ENCODE measurements at places on chromosomes 2 and 18.
A peak's percentile ranks its signal among the peaks of the same experiment; 100 is the strongest.

DNA sequence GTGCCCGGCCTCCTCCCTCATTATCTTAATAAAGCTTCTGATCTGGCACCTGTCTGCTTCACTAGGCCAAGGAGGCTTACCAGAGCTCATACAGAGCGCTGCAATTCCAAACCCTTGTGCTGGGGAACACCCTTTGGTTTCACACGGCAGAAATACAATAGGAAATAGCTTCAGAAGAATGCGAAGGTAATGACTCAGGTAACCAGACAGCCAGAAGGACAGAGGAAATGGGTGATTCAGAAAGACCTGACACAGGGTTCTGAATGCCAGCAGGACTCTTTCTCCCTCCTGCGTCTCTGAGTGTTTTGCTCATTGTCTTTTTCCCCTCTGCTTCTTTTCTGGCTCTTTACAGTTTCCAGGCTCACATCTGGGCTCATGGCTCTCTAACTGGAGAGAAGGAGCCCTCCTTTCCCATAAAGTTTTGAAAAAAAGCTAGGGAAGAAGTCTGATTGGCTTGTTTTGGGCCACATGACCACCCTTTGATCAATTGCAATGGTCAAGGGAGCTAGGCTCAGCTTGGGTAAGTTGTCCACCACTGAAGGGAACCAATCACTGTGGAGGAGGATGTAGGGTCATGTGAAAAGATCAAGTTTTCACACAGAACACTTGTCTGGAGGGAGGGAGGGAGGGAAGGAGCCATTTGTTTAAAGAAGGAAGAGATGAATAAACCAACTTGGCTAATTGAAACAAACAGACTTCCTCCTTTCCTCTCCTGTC lies 90.5 kb upstream of the UPP2 start:
- DNase-seq = peak; percentile 15

GRCh38 chr2:218478544-218478943 lies 59.6 kb downstream of the VIL1 start:
- no peak for DNase-seq

GRCh38 chr2:60167089-60167488 lies 386.4 kb downstream of the BCL11A start:
- DNase-seq = no peak

GRCh38 chr18:80233899-80234298 lies 13.4 kb downstream of the PARD6G start:
- no peak for DNase-seq

GRCh38 chr2:155099784-155100183 lies 401.3 kb downstream of the KCNJ3 start:
- no peak for DNase-seq

- DNase-seq = no peak
Measured at GRCh38 chr2:18907508-18907907, 318.1 kb upstream of the NT5C1B start.

- no peak for DNase-seq
Measured at GRCh38 chr2:10733566-10733925, 12.1 kb downstream of the ATP6V1C2 start.

DNA sequence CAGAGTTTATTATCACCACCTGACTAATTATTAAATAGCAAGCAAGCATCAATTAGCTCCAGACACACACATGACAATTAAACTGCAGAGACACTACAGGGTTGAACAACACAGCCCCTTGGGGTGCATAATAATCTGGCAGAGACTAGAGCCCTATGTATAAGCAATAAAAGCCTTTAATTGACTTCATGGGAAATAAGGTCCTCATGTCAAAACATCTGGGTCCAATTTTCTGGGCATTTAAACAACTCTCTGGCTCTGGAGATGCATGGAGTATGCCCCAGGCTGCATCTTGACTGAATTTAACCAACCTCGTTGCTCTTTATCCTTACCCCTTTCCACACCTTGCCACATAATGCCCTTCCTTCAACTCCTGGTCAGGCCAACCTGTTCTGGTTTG lies 270.7 kb upstream of the THUMPD2 start:
- no peak for DNase-seq

DNA sequence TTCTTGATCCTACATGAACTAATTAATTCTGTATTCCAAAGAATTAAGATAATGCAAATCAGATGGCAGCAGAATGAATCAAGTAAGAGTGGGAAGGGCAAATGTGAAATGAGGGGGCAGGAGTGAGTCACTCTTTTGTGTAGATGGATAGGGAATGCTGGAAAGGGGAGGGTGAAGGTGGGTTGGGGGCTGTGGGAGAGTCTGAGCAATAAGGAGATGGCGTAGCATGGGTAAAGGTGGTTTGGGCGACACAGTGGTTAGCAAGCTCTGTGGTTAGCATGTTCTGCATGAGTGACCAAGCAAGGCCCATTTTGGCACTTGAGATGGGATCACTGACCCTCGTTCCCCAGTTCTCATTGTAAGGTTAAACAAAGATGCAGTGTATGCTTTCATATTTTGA lies 20.4 kb downstream of the GPD2 start:
- no peak for DNase-seq

DNA sequence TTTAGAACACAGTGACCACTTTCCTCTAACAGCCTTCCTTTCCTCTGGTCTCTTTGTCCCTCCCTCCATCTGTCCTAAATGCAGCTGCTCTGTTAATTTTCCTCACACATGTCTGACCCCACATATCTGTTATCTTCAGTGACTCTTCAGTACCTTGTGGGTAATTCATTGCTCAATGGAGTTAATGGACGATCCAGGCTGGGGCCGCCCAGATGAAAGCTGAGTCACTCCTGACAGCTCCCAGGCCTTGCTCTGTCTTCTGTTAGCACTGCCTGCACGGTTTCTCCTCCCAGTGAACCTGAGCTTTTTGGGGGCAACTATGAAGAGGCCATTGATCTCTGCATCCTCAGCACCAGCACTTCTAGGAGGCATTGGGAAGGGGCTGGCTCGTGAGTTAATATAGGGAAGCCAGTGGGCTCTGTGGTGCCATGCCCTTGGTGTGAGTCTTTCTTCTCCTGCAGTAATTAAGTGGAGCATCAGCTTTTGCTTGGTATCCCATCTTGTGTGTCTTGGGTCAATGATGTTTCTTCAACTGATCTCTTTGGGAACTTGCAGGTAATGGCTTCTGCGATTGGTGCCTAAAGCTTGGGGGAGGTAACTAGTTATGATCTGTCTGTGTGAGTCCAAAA lies 67.3 kb downstream of the SNORC start:
- no peak for DNase-seq

GRCh38 chr2:55518841-55519165 lies 715 bp upstream of the CFAP36 start:
- DNase-seq = peak; percentile 27

DNA sequence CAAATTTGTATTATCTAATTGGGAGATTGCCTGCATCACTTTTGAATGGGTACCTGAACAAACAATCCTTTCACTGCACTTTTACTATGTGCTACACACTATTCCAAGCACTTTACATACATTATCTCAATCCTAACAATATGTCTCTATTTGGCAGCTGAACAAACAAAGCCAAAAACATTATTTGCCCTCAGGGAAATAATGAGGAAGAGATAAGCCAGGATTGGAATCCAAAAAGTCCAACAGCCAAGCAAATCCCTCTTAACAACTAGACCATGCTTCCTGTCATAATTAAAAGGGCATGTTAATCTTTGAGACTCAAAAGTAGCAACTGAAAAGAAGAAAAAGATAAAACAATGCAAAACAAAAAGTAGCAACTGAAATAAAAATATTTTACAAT lies 32.1 kb downstream of the RPRD1A start:
- DNase-seq = no peak

- no peak for DNase-seq
Measured at GRCh38 chr2:160253440-160254188, 53.5 kb upstream of the ITGB6 start.

- no peak for DNase-seq
Measured at GRCh38 chr2:236291911-236292310, 27.7 kb upstream of the ASB18 start.

DNA sequence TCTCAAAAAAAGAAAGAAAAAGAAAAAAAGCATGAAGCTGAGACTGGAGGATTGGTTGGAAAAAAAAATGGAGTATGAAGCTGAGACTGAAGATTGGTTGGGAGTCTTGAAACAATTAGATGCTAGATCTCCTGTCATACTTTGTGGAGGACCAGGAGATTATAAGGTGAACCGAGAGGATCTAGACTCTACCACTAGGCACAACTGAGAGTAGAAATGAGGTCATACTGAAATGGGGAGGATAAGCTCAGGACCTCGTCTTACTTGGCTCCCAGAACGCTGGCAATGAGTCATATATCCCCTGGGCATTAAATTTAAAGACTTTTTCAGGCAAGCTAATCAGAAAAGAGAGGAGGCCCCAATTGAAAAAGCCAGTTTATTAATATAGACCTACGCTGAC lies 3.3 kb upstream of the ORC2 start:
- DNase-seq = no peak

GRCh38 chr2:57497489-57498096 lies 549.0 kb upstream of the VRK2 start:
- peak; percentile 11 for DNase-seq

GRCh38 chr2:4420032-4420431 lies 716.7 kb downstream of the DCDC2C start:
- no peak for DNase-seq

- DNase-seq = no peak
Measured at GRCh38 chr18:55264108-55264507, 304.8 kb upstream of the CCDC68 start.

GRCh38 chr2:3195641-3196476 lies 181.8 kb downstream of the EIPR1 start:
- DNase-seq = no peak

DNA sequence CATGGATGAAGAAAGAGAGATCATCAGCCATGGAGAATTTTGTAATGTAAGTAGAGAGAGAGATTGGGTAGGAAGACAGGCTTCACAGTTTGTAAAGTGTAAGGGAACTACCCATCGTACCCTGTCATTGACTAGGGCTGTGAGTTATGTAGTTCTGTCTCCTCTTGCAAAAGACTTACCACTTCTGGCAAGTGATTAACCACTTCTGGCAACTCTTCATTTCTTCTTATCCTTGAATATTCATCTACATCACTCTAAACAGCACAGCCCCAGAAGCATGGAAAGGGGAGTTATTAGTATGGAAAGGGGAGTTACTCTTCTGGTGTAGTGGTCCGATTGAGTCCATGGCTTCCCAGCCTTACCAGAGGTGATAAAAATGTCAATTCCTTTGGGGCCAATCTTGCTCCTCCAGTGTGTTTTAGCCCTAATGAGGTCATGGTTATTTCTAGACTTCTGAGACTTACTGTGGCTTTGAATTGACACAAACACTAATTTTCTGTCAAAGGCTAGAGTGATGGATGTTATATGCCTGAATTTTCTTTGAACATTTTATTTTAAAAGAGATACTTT lies 52.0 kb downstream of the STAT1 start:
- no peak for DNase-seq

GRCh38 chr2:223980397-223980735 lies 23.1 kb downstream of the MRPL44 start:
- DNase-seq = no peak

GRCh38 chr2:20339012-20339411 lies 11.6 kb downstream of the PUM2 start:
- DNase-seq = no peak

GRCh38 chr2:110925479-110925878 lies 193.1 kb downstream of the ACOXL start:
- no peak for DNase-seq

GRCh38 chr2:73020657-73021370 lies 50.7 kb downstream of the SFXN5 start:
- no peak for DNase-seq

DNA sequence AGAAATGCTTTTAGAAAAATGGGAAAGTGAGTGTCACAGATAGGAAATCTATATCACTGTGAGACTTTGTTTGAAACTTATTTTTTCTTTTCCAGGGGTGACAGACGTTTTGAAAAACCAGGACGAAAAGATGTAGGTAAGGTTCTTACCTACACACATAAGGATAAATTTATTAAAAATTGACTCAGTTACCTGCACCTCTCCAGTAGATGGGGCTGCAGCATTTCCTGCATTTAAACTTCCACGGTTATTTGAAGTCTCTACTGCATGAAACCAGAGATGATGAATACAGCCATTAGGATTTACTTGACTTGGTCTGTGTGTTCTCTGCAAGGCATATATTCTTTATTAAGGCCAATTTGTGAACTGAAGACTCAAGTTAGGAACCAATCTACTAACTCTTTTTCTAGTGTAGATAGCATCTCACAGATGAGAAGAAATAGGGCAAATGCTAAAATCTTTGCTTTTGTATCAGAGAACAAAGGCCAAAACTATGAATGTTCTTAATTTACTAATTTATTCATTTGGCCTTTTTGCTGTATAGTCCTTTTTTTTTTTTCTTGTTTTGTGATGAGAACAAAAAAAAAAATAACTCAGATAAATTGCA lies 15.0 kb downstream of the KCNJ13 start:
- DNase-seq = peak; percentile 62

- no peak for DNase-seq
Measured at GRCh38 chr2:130387804-130388203, 31.9 kb downstream of the PTPN18 start.

- no peak for DNase-seq
Measured at GRCh38 chr18:77822632-77823031, 573.0 kb downstream of the GALR1 start.

- no peak for DNase-seq
Measured at GRCh38 chr2:105379741-105380186, 19.1 kb downstream of the FHL2 start.

GRCh38 chr2:200479692-200480265 lies 30.1 kb downstream of the KCTD18 start:
- no peak for DNase-seq

- no peak for DNase-seq
Measured at GRCh38 chr18:8847066-8847755, 141.9 kb downstream of the MTCL1 start.

GRCh38 chr18:38759457-38759856 lies 1193.9 kb upstream of the CELF4 start:
- DNase-seq = no peak

DNA sequence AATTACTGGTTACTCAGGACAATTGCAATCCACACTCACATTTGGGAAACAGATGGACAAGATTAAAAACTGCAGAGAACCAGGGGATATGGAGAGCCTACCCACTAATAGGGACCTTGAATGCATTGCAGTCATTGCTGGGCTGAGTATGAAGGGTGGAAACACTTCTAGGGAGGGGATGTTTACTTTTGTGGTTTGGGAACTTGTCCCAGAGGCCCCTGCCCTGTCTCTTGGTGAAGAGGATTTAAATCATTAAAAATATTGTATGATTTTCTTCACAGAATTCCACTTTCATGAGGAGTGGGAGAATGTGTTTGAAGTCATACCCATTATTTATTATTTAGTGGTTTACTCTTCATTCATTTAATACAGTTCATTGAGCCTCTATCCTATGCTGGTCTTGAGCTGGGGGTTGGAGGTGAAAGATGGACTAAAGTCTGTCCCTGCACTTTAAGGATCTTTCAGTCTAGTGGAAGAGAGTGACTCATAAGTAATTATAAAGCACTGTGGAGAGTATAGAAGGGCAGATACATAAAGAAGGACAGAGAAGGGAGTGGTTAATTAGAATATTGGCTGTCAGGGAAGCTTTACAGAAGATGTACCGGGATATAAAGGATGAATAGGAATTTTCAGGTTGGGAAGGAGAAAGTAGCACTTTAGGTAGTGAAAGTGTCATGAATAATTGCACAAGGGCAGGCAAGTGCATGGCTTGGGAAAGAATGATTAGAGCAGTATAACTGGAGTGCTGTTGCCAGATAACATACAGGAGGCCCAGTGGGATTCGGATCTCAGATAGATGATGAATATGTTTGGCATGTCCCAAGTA lies 313.4 kb downstream of the LPIN1 start:
- no peak for DNase-seq

Measured in CD4-positive, alpha-beta T cell treated with Interleukin-2 at 100 ng/mL for 4 hours (primary cell).